ENCODE measurements at places on chromosomes 11 and 22. TPM values are rescaled to one million over a fixed set of nuclear protein-coding genes. Genes with fewer than 3 reads are reported as not detected.

The GNG3 gene
- not detected for total RNA-seq

The C11orf86 gene
- not detected for total RNA-seq

The CLMP gene
- not detected for total RNA-seq

The SLCO2B1 gene
- total RNA-seq: 0.15 TPM

The SPTY2D1 gene
- 11.1 TPM for total RNA-seq

The OLFML1 gene
- not detected for total RNA-seq

The HEPN1 gene
- total RNA-seq: not detected

The CST6 gene
- 0.25 TPM for total RNA-seq

The SPDYC gene
- total RNA-seq: not detected

The ZNF215 gene
- total RNA-seq: 1.4 TPM

The GLB1L3 gene
- total RNA-seq: not detected
